Activated CD4-positive, alpha-beta T cell treated with anti-CD3 and anti-CD28 coated beads, Interleukin-2, amount 50 U/mL, for 16 hours (primary cell): ENCODE measurements at places on chromosomes 2 and 18.

- DNase-seq = no peak
Observed at GRCh38 chr2:209579230-209579749, 155.4 kb downstream of the MAP2 start.

DNA sequence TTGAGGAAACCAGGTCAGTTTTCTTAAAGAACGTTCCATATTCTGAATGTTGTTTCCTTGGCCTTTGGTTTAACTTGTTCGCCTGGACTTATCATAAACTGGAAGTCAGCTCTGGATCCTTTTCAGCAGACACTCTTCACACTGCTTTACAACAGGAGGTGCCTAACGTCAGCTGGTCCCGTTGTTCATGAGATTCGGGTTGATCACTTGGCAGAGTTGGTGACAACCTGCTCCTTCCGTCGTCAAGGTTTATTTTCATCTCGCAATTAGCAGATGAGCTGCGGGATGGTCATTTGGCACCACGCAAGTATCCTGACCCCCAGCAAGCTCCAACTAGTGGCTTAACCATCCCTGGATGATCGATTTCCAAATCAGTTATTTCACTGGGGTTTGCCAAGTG lies 23.0 kb upstream of the BIN1 start:
- no peak for DNase-seq

GRCh38 chr2:161088658-161089350 lies 71.4 kb upstream of the TANK start:
- no peak for DNase-seq

DNA sequence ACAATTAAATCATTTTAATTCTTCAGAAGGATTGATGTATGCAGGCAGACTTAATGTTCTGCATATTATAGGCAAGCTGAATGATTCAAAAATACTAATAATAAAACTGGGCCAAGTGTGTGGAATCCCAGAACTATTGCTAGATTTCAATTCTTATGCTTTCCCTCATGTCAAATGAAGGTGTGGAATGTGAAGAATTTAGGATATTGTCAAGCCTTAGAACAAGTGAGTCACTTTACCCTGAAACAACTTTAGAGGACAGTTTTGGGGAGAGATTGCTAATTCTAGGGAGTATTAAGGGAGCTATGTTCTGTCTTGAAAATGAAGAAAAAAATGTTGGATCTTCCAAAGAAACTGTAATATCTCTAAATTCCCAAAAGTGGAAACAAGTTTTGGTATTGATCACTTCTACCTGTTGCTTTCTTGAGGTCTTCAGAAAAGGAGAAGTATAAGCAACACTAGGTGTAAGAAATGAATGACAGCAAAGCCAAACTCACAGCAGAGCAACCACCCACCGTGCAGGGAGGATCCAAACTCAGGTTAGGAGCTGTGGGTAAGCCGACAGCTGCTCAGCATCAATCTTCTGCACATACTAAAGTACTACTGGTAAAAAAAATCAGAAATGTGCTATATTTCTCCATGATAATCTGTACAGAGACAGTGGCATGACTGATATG lies 818.1 kb downstream of the SLC4A3 start:
- no peak for DNase-seq

GRCh38 chr2:71799013-71799575 lies 345.7 kb downstream of the DYSF start:
- DNase-seq = no peak

DNA sequence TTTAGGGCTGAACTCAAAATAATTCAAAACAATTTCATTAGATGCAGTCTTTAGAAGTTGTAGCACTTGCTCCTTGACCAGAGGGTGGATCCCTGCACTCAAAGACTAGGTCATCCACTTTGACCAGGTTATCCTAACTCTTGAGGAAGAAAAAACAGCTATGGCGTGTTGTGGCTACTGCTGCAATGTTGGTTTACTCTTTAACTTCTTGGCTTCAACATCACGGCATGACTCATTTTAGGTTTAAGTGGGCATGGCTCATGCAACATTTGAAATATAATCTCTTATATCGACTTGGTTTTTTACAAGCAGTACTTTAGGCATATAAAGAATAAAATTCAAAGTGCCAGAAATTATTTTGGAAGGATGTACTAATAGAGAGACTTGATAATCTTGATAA lies 35.4 kb downstream of the ANKRD29 start:
- DNase-seq = no peak
